ENCODE measurements at places on chromosomes 6 and 20.

- DNase-seq: no peak
Measured at GRCh38 chr6:140581601-140582000, 1207.2 kb upstream of the CITED2 start.

GRCh38 chr6:106622412-106622811, 6.9 kb downstream of the RTN4IP1 start:
- no peak for DNase-seq

DNA sequence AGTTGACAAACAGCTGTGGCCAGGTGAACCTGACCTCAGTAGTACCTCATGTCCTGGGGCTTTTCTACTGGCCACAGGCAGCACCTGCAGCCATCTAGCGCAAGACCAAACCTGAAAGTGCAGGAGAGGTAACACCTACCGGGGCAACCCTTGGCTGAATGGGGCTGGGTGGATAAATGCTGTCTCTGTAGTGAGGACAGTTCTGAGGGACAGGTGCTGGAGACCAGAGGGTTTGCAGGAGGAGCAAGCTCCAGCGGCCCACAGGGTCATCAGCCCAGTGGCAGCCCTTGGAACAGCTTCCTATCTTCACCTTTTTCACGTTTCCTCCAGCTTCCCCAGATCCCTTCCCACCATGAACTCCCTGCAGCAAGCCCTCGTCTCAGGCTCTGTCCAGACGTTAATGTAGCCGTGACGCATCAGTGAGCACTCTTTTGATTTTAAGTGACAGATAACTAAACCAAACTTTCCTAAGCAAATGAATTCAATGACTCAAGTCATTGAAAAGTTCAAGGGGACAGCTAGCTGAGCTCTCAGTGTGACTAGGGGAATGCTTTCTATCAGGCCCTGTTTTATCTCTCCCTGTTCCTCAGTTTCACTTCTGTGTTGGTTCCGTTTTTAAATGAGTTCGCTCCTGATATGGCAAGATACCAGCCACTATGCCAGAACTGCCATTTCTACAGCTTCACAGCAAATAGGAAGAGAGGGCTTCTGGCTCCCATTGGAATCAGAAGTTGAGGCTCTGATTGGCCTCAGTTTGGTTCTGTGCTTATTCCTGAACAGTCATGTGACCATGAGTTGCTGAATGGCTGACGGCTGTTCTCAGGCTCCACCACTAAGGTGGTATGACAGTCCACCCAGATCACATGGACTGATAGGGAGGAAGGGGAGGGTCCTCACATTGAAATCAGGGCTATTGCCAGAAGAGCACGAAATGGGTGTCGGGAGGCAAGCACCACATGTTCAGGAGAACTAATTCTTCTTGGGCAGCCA, 12.1 kb upstream of the PFDN4 start:
- no peak for DNase-seq

DNA sequence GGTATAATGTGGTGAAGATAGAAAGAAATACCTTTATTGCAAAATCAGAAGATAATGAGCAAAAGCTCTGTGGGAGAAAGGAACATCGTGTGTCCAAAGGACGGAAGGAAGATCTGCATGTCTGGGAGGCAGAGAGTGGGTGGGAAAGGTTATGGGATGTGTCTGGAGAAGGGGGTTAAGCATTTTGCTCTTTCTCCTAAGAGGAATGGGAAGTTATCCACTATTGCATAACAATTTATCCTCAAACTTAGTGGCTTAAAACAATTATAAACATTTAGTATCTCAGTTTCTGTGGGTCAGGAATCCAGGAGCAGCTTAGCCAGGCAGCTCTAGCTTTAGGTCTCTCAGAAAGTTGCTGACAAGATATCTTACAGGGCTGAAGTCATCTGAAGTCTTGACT, 229.1 kb upstream of the CITED2 start:
- DNase-seq: no peak

- no peak for DNase-seq
Measured at GRCh38 chr6:39961178-39961577, 26.9 kb upstream of the MOCS1 start.

All from activated T-cell treated with anti-CD3 and anti-CD28 coated beads, Interleukin-2, amount 50 U/mL, for 4 hours (primary cell).